Motor neuron (in vitro differentiated cells): ENCODE measurements at places on chromosomes 5 and 9. TPM values are rescaled to one million over a fixed set of nuclear protein-coding genes. Genes with fewer than 3 reads are reported as not detected.

GRCh38 chr5:178163772-178164735 lies 10.4 kb upstream of the NHP2 start:
- peak; percentile 100 for ATAC-seq

GRCh38 chr5:134106991-134107701 lies 7.3 kb upstream of the TCF7 start:
- ATAC-seq: no peak

DNA sequence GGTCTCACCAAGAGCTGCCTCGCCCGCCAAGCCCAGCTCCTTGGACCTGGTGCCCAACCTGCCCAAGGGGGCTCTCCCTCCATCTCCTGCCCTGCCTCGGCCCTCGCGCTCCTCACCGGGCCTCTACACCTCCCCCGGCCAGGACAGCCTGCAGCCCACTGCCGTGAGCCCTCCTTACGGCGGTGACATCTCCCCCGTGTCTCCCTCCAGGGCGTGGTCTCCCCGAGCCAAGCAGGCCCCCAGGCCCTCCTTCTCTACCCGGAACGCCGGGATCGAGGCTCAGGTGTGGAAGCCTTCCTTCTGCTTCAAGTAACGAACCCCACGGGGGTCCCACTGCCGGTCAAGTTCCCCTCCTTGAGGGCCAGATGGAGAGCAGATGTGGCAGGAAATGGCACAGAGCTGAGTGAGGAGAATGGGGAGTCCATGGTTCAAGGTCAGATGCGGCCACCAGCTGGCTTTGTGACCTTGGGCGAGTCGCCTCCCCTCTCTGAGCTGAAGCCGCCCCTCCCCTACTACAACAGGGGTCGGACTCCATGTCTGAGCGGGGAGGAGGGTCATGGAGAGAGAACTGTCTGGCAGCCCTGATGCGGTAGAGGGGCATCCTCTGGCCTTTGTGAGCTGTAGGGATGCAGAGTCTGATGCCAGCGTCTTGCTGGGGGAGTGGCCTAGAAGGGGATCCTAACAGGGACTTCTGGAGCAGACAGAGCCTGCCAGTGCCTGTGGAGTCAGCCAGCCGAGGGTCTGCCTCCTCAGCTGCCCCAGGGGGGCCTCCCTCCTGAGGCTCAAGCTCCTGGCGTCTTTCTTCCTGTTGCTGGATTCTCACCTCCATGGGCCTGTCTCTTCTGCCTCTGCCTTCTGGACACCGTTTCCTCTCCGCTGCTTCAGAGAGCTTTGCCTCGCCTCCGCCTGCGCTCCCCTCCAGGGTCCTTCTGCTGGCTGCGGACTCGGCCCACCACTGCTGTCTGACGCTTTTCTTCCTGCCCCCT lies 9.9 kb downstream of the SYNPO start:
- no peak for ATAC-seq

- no peak for ATAC-seq
These were observed 428.9 kb downstream of the EFNA5 start for GRCh38 chr5:107241841-107242240.

DNA sequence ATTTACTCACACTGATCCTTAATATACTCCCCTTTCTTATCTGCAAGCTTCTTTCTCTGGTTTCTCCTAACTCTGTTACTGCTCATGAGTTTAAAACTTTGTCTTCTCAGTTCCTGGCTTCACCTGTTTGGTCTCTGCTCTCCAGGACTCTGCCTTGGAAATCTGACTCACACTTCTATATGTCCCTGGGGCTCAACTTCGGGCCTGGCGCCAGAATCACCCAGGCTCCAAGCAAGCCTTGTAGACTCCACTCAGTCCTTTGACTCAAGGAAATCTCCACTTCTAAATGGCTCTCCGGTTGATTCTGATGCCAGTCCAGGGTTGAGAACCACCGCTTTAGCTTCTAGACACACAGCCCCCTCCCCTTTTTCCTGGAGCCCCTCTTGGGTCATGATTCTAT lies 57.8 kb downstream of the TMC1 start:
- ATAC-seq: no peak

DNA sequence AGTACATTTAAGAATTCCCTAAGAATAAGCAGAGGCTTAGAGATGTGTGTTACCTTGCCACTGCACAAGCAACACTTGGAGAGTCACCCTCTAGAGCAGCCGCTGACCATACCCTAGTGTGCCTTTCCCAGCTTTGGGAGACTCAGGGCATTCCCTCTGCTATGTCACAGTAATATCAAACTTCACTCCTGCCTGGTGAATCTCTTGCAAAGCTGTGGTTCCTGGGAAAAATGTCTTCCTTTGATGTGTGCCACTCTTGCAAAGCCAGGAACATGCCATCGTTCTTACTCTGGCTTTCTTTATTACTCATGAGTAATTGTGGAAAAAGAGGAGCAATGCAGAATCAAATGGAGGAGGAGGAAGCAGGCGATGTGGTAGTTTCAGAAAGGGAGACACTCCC lies 173.2 kb downstream of the CCDC192 start:
- ATAC-seq: no peak

GRCh38 chr9:129398961-129399633 lies 221.0 kb upstream of the IER5L start:
- no peak for ATAC-seq

GRCh38 chr5:75551471-75551870 lies 39.8 kb downstream of the POLK start:
- no peak for ATAC-seq

DNA sequence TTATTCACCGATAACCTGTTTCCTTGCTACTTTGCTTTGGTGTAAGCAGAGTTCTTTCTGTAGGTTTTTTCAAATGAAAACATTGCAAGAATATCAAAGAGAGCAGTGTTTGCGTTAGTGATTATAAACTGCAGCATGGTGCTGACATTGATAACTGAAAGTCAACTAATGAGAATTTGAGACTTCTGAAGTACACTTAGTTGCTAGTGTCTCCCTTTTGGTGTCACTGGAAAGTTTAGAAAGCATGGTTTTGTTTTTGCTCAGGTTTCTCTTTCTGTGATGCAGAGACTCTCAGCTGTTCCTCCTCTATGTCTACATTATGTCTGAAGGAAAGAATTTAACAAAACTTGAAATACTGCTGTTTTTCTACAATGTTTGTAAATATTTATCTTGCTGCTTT lies 80.2 kb upstream of the ZNF169 start:
- no peak for ATAC-seq

DNA sequence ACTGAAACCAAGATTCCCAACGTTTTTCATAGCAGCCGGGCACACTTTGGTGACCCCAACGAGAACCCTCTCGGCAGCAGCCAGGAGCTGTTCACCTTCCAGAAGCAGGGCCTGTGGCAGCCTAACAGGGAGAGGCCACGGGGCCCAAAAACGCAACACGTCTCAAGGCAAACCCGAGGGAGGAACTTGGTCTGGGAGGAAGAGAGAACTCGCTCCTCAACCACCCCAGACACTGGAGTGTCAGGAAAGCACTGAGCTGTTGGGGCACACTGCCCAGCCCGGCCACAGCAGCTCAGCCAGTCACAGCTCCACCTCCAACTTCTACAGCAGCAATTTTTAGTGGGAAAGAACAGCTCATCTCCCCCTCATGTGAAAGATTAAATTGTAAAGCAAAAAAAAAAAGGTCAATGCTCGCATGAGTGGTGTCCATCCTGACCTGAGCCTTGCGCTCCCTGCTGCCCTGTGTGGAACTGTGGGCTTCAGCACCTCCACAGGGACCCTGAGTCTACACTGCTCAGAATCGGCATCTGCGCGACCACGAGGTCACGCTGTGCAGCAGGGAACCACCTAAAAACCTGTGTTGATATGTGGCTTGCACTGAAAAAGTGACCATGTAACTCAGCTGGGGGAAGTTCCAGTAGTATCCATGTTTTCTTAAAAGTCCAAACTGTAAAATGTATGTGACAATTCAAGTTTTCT lies 55.0 kb downstream of the IPPK start:
- no peak for ATAC-seq

GRCh38 chr5:117302949-117303348 lies 728.3 kb upstream of the SEMA6A start:
- ATAC-seq: no peak

DNA sequence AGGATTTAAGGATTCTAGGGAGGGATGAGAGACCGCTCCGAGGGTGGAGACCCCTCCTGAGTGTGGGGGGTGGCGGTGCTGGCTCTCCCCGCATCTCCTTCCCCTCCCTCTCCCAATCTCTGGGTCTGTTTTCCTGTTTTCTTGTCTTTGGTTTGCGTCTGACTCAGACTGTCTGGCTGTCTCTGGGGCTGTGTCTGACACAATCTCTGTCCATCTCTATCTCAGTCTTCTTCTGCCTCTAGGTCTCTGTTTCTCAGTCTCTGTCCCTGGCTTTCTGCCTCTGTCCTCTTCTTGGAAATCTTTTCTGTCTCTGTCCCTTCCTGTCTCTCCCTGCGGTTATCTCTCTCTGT lies 196 bp upstream of the GRM6 start:
- ATAC-seq: no peak

GRCh38 chr5:110414360-110414759 lies 312.1 kb downstream of the TMEM232 start:
- no peak for ATAC-seq

DNA sequence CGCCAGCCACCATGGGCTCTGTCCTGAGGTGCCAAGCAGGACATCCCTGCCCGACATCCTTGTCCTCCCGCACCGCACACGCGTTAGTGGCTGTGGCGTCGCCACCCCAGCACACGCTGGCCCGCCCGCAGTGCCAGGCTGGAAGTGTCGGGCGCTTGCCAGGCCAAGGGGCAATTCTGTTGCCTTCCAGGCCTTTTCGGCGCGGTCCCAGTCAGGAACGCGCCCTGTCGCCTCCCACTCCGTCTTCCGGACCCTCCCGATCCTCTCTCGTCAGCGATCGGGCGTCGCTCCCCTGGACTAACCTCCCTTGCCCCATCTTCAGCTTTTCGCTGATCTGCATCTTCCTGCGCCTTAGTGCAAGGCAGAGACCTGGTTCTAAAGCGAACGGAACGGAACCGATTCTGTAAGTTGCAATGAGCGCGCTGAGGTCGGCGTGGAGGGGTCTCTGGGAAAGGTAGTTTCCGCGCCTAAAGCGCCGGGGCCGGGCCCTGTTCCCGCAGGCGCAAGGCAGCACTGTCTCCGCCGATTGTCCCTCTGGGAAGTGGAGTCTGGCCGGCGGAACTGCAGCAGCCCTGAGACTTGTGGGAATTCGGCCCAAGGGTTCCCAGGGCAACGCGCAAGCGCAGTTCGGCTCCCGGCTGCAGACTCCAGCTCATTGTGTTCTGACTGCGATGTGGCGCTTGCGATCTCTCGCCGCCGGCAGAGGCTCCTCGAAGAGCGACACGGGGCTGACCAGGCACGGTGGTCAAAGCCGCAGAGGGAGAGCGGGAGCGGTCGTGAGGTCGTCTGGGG lies at the start of gene ZNF454:
TSS of gene ZNF454 (plus strand) at position 630 of the 792 bp plus-strand sequence. CDS start 1,594 bp downstream, outside the sequence.
- ATAC-seq: no peak

GRCh38 chr5:141633871-141634561 lies 2.6 kb downstream of the HDAC3 start:
- ATAC-seq: no peak

- peak; percentile 40 for ATAC-seq
These were observed 1064.4 kb upstream of the DMAC1 start for GRCh38 chr9:8863886-8864544.

DNA sequence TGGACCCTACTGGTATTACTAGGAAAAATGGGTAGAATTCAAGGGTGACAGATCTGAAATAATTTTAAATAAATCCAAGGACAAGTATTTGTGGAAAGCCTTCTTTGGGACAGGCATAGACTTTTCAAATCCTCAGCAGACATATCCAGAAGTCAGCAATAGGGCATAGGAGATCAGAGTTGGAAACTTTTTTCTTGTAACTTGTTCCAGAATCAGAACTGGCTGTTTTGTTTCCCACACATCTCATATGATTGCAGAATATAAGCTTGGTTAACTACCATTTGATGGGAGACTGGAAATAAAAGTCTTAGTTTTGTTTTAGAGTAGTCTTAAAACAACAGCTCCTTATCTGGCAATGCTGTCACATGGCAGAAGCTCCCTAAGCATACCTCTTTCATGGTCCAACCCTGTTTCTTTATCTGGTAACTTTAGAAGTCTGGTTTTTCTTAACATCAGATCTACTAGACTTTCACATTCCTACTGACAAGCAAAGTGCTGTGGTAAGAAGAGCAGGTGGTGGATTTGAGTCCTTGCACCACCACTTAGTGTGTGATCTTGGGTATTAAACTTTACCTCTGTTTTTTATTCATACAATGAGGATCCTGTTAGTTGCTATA lies 25.1 kb downstream of the XRCC4 start:
- ATAC-seq: no peak

DNA sequence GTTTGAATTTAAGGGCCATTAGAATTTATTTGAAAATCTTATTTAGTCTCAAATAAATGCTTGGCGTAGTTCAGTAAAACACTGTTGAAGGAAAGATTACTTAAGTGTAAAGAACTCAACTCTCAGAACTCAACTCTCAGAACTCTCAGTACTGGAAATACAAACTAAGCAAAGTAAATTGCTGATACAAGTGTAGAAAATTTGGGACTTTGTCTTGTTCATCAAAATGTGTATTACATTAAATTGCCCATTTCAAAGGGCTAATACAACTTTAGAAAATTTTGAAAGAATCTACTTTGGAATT lies 99.4 kb downstream of the CSNK1G3 start:
- no peak for ATAC-seq

GRCh38 chr5:65029178-65029577 lies 260.4 kb downstream of the CWC27 start:
- ATAC-seq: no peak

GRCh38 chr5:34998058-34998789 lies 49.5 kb downstream of the AGXT2 start:
- ATAC-seq: no peak

GRCh38 chr5:168407211-168407610 lies 79.1 kb upstream of the RARS1 start:
- no peak for ATAC-seq

- no peak for ATAC-seq
These were observed 3.9 kb downstream of the SPARC start for GRCh38 chr5:151682751-151683331.

DNA sequence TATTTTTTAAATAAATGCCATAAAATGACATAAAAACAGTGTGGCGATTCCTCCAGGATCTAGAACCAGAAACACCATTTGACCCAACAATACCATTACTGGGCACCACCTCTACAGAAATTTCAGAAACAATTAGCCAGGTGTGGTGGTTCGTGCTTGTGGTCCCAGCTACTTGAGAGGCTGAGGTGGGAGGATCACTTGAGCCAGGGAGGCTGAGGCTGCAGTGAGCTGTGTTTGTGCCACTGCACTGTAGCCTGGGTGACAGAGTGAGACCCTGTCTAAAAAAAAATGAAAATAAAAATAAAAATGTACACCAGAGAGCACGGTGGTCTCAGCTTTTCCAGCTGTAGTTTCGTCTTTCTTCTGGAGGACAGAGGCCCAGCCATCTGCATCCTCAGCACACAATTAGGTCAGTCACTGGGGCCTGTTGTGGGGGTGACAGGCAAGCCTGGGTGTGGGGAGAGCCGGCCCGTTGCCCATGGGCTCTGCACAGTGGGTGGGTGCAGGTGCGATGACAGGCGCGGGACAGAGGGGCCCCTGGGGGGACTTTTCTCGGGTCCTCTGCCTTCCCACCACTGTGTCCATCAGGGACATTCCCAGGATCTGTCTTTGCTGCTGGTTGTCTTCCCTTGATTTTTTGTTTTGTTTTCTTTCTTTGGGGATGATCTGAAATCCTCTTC lies 9.8 kb downstream of the COL5A1 start:
- no peak for ATAC-seq

Gene RGS3
- 18.7 and 18.9 TPM in 2 replicates for total RNA-seq

Gene IRGM
- 0.71 TPM in 1 of 2 replicates, not detected in the other for total RNA-seq

Gene EQTN
- total RNA-seq: 0.18 and 0.41 TPM in 2 replicates

Gene NHP2
- 205 and 228 TPM in 2 replicates for total RNA-seq

Gene CER1
- total RNA-seq: 0.31 and 0.62 TPM in 2 replicates

Gene MLANA
- 2.7 and 5.9 TPM in 2 replicates for total RNA-seq

Gene WDR38
- 1.0 and 1.2 TPM in 2 replicates for total RNA-seq

Gene EDIL3
- total RNA-seq: 20.8 and 22.9 TPM in 2 replicates

Gene PCDHB7
- 0.50 and 0.87 TPM in 2 replicates for total RNA-seq

Gene JMY
- total RNA-seq: 11.3 and 13.3 TPM in 2 replicates

Gene LCN1
- not detected in 2 replicates for total RNA-seq
